ENCODE measurements at places on chromosomes 1 and 21.
A peak's percentile ranks its signal among the peaks of the same experiment; 100 is the strongest.

DNA sequence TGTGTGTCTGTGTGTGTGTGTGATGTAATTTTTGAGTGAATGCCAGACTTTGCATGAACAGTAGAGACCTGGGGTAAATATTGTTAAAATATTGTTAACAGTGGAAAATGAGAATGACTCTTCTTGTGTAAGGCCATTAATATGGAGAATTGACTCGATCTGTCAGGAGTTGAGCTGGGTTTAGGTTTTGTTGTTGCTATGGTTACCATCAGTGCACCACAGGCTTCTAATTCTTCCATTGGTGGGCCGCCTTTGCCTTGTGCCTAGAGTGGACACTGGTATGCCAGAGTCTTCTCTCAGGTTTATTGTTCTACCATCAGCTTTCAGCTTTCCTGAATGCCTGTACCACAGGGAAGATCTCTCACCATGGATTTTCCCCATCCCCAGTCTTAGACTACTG is 10.0 kb upstream of the NHLH2 start:
- DNase-seq, result no peak

DNA sequence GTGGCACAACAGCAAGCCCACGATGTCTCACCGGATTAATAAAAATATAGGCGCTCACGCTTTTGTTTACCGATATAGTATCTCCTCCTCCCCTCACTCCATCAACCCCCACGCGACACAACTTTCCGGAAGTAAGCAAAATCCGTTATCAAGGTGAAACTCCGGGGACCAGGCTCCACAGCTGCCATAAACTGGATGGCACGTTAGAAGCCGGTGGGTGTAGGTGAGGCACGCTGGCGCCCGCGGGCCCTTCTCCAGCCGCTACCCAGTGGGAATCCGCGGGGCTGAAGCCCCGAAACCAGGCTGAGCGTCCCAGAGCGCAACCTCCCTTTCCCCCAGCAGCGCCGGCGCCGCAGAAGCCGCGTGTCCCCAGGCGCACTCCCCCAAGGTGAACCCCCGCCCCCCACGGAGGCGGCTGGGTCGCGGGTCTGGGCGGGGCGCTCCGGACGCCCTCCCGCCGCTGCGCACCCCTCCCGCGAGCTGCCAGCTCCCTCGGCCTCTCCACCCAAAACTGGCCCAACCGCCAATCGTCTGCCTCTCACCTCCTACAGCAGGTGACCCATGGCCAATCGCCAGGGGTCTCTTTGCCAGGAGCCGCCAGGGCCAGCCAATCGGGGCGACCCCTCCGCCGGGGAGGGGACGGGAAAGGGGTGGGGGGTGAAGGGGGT is 112.4 kb downstream of the OSBPL9 start:
- peak; percentile 97 for DNase-seq

DNA sequence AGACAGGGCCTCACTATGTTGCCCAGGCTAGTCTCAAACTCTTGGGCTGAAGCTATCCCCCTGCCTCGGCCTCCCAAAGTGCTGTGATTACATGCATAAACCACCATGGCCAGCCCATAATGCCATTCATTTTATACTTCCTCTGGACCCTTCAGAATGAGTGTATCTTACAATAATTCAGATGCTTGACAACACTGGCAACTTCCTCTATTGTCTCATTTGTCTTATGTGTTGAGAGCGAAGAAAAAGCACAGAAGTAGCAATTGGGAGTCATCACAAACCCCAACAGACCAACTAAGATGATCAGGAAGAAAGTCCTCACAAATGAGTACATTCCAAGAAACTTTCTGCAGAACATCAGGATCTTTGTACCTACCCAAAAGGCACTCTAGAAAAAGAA is 191.9 kb downstream of the RERE start:
- DNase-seq, result no peak

DNA sequence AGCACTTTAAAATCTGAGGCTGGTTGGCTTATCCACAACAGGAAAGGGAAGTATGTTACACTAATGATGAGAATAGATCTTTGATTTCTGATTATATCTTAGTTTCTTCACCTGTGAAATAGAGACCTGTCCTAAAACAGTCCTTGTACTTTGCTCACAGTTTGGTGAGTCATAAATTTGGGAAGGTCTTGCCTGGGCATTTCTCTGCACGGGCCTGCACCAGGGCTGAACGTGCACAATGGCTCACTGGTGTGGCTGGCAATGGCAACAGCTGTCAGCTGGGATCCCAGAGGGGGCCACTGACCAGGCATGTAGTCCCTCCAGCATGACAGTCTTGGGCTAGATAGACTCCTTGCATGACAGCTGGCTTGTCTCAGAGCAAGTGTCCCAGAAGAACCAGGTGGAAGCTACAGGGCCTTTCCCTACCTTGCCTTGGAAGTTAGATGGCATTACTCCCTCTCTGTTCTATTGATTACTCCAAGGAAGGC is 367.4 kb downstream of the DISC1 start:
- no peak for DNase-seq

DNA sequence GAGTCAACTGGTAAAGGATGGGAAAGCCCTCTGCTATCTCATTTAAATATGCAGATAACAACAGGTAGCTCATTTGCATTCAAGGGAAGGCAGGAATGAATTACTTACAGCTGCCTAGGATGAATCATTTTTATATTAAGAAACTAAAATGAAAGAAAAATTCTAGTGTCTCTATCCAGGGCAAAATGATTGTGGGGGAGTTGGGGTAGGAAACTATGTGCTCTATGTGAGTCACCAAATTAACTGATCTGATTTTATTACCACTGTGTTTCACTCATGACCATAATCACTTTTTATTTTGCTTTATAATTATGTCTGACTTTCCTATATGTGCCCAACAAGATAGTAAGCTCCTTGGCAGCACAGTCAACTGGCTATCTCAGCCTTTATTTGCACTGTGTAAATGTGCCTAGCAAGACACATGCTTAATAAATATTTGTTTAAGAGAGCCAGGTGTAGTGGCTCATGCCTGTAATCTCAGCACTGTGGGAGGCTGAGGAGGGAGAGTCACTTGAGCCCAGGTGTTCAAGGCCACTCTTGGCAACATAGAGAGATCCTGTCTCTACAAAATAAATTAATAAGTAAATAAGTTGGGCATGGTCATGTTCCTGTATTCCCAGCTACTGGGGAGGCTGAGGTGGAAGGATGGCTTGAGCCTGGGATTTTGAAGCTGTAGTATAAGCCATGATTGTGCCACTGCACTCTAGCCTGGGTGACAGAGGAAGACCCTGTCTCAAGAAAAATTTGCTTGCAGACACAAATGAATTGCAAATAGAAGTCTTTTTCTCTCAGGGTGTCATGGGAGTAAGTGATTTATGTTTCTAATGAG is 84.1 kb downstream of the SPAG17 start:
- DNase-seq, result no peak

DNA sequence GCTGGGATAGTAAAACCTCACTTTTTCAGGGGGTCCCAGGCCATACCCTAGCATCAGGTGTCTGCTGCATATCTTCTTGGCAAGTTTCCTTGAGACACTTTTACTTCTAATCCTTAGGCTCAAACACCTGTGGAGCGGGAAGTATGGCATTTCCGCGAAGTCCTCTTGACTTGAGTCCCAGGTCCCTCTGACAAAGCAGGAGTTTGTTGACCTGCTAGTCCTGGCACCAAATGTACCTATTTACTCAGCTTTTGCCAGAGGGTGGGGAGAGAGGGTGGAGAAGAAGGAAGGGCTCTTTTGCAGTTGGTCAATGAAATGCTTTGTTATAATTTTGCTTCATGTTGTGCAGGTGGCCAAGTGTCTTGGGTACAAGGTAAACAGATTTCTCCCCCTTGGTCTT is 59.7 kb downstream of the CLIC6 start:
- no peak for DNase-seq

DNA sequence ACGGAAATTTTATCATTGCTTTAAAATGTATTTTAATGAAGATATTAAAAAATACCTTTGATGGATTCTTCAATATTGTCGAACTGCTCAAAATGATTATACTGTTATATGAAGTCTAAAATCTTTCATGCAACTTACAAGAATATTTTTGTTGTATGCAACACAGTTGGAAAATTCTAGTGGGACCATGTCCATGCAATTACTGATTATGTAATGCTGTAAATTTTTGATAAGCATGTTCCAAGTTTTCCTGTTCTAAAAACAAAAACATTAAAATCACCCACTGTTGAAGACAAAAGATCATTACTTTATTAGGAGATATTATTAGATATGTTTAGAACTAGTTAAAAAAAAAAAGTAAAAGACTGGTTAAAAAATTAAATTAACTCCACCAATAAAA is 132.8 kb downstream of the NFIA start:
- no peak for DNase-seq

DNA sequence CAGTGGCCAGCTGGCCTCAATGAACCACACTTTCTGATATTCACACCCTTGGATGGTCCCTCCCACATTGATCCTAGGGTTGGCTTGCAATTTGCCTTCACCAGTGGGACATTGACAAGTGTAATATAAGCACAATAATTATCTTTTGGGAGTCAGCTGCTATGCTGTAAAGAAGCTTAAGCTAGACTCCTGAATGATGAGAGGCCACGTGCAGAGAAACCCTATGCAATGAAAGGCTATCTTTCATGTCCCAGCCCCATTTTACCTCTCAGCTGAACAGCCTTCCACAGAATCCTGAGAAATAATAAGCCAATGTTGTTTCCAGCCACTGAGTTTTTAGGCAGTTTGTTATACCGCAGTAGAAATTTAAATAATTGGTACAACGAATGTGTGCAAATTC is 11.1 kb upstream of the C8A start:
- DNase-seq, result no peak

DNA sequence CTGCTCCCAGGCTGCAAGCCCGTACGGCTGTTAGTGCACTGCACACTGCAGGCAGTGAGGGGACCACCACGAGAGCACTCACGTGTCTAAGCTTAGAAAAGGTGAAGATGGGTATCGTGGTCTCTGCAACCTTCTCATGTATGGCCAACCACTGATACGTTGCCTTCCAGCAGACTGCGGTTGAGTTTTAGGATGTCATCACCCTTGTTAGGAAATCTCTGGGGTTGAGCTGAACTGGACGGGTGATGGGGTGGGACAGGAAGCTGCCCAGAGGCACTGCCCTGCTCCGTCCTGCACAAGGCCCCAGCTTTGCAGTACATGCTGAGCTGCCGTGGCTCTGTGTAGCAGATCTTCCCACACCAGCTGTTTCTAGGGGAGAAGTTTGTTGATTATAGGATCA is 43.3 kb downstream of the FAAP20 start:
- DNase-seq, result no peak

GRCh38 chr21:34022627-34023335 is 50.6 kb upstream of the MRPS6 start:
- DNase-seq, result no peak

- DNase-seq, result peak; percentile 8
Observed at GRCh38 chr1:46735708-46736324, 16.9 kb upstream of the EFCAB14 start.

DNA sequence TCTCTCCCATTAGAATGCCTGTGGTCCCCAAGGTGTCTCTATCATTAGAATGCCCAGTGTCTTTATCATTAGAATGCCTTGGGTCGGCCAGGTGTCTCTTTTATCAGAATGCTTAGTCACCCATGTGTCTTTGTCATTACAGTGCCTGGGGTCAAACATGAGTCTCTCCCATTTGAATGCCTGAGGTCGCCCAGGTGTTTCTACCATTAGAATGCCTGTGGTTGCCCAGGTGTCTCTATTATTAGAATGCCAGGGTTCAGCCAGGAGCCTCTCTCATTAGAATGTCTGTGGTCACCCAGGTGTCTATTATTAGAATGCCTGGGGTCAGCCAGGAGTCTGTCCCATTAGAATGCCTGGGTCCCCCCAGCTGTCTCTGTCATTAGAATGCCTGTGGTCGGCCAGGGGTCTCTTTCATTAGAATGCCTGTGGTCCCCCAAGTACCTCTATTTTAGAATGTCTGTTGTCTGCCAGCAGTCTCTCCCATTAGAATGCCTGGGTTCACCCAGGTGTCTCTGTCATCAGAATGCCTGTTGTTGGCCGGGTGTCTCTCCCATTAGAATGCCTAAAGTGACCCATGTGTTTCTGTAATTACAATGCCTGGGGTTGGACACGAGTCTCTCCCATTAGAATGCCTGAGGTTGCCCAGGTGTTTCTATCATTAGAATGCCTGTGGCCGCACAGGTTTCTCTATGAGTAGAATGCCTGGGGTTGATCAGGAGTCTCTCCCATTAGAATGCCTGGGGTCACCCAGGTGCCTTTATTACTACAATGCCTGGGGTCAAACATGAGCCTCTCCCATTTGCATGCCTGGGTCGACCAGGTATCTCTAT is 57.1 kb downstream of the RNF187 start:
- DNase-seq, result peak; percentile 8

DNA sequence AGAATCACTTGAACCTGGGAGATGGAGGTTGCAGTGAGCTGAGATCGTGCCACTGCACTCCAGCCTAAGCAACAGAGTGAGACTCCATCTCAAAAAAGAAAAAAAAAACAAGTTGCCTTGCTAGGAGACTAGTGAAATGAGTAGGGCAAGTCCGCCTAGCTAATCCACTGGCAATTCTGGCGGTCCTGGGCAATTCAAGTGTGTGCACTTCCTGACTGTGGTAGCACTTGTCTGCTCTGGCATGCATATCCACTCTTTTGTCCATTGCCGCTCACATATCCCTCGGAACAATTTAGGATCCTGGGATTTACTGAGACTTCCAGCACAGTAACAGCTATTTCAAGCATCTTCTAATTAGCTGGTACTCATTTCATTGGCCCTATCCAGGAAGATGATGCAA is 426.3 kb upstream of the ADGRL2 start:
- no peak for DNase-seq

DNA sequence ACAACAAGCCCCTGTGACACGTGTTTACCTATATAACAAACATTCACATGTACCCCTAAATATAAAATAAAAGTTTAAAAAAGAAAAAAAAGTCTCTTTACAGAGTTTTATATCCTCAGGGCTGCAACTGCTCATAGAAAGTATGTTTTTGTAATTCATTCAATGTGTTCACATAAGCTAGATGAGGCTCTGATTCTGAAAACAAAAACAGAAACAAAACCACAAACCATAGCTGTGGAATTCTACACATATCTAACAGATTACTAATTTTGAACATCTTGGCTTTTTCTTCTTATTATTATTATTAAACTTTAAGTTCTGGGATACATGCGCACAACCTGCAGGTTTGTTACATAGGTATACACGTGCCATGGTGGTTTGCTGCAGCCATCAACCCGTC is 579.6 kb upstream of the ZRANB2 start:
- no peak for DNase-seq

DNA sequence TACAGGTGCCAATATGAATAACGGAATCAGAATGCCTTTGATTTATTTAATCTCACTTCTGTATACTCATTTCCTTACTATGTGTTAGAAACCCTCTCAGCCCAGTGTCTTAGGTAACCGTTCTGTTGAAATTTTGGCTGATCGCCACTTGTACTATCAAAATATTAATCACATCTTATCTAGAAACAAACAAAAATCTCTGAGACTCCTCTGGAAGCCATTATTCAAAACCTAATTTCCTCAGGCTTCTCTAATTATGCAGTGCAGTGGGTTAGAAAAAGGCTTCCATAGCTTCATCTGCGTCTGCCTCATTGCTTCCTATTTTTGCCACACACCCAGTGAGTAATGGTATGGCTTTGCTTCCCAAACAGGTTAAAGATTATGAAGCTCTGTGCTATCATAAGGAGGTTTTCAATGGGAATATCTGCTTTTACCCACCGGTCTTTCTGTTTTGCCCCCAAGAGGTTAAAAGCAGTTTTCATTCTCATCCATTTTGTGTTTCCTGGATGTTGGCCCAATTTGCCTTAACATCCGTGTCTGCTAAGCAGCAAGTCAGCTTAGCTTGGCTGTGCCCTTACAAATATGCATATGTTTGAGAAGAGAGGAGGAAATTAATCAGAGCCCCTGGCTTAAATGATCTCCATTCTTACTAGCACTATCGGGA is 129.6 kb downstream of the RYR2 start:
- no peak for DNase-seq

GRCh38 chr1:244376126-244376525 is 75.6 kb downstream of the ADSS2 start:
- no peak for DNase-seq

GRCh38 chr1:222466150-222466865 is 81.6 kb downstream of the HHIPL2 start:
- DNase-seq, result no peak

All from NCI-H526 (cell line).